ENCODE measurements at places on chromosomes 1 and 21.

GRCh38 chr1:53410701-53411100 is 48.5 kb upstream of the DMRTB1 start:
- DNase-seq = no peak

GRCh38 chr1:14788080-14788479 is 189.6 kb downstream of the KAZN start:
- DNase-seq = peak; percentile 35

DNA sequence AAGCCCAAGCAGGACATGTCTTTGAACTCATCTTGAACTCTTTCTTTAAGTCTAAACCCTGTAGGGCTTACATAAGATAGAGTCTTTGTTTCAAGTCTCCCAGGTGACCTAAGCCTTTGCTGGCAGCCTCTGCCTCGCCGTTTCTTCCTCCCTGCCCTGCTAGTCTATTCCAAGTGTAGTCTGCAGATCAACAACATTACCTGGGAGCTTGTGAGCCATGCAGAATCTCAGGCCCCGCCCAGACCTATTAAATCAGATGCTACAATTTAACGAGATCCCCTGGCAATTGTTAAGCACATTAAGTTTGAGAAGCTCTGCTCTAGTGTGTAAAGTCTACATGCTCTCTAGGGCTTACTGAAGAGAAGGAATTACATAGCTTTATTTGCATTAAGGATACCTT is 271.6 kb downstream of the PBX1 start:
- no peak for DNase-seq

- no peak for DNase-seq
Observed at GRCh38 chr1:70866542-70867264, 180.9 kb downstream of the PTGER3 start.

GRCh38 chr1:102954576-102954975 is 153.7 kb downstream of the COL11A1 start:
- no peak for DNase-seq

DNA sequence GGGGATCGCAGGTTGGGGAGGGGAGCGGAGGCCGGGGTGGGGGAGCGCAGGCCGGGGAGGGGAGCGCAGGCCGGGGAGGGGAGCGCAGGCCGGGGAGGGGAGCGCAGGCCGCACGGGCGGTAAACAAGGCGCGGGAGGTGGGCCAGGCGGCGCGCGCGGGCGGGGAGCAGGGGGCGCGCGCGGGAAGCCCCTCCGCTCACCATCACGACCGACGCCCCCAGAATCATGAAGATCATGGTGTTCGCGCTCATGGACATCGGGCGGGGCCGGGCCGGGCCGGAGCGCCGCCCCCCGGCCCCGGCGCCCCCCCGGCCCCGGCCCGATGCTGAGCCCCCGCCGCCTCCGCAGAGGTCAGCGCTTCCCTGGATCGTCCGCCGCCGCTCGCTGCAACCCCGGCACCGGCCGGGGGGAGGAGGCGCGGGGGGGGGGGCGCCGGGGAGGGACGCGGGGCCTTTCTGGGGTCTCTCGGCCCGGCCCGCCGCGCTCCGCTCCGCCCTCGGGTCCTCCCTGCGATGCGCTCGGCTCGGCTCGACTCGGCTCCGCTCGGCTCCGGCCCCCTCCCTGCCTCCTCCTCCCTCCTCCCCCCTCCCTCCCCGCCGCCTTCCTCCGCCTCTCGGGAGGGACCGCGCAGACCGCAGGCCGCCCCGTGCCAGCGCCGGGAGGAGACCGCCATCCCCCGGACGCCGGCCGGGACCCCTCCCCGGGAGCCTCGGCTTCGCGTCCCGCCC is at the start of gene TMEM240:
TMEM240 (minus strand) TSS at position 535 of the 728 bp plus-strand sequence; CDS start at position 257, 278 bp downstream.
- peak; percentile 96 for DNase-seq

GRCh38 chr1:1081311-1082238 is 7.5 kb upstream of the RNF223 start:
- DNase-seq = no peak

- DNase-seq = no peak
Observed at GRCh38 chr1:37238364-37239224, 204.3 kb upstream of the GRIK3 start.

DNA sequence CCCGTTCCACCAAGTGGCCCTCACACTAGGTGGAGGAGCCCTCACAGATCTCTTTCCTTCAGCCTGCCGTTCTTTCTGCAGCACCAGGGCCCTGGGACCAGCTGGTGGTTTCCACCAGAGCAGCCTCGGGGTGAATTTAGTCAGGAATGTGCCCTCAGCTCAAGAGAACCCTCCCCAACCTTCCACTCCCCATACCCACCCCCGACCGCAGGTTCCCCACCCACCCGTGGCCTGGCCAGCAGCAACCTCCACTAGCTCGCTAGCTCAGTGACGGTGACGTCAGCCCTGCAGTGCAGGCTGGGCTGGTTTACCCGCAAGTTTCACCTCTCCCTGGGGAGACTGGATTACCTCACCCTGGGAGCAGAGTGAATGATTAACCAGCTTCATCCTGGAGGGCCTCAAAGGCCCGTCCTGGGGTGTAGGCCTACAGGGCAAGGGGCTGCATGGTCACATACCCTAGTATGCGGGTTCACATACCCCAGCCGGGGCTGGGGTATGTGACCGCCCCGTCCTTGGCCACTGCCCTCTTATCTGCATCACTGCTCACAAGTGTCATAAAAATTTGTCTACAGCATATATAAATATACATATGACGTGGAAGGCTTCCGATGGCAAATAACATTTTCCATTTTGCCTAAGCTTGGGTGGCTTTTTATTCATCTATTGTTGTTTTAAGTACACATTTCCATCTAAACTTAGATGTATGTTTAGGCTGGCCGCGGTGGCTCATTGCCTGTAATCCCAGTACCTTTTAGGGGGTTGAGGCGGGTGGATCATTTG is 24.5 kb downstream of the ELF3 start:
- DNase-seq = peak; percentile 94

GRCh38 chr1:173328961-173329360 is 121.8 kb upstream of the TNFSF4 start:
- no peak for DNase-seq

- DNase-seq = no peak
Observed at GRCh38 chr1:7407544-7407895, 363.6 kb upstream of the VAMP3 start.

DNA sequence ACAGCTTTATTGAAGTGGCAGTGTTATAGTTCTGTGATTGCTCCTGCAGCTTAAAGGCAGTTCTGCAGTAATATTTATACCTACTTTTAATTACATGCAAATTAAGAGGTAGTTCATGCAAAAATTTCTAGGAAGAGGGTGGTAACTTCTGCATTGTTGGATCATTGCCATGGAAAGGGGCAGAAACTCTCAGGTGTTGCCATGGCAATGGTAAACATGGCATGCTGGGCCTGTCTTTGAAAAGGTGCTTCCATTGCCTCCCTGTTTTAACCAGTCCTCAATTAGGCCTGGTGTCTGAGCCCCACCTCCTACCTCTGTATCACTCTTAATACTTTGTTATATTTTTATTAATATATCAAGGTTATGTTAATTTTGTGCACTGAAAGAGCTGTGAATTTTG is 104.7 kb downstream of the DISC1 start:
- DNase-seq = no peak

- no peak for DNase-seq
Observed at GRCh38 chr1:228411121-228411520, 4.5 kb upstream of the TRIM11 start.

GRCh38 chr1:58477390-58477789 is 69.1 kb downstream of the OMA1 start:
- DNase-seq = no peak

DNA sequence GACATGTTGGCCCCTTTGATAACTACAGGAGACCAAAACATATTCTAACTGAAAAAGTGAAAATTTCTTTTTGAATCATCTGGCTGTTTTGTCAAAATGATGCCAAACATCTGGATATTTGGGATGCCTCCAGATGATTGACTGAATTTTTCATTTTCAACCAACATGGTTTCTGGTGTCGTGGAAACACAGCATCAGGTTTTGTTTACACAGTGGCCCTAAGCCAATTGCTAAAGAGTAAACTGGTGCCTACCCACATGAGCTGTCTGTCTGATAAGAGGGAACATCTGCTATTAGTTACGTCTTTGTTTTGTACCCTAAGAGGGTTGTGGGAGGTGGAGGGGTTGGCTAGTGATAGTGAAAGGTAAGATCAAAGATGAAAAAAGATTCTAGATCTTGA is 204.8 kb downstream of the KCNK2 start:
- no peak for DNase-seq

- DNase-seq = no peak
Observed at GRCh38 chr1:229079016-229079595, 191.8 kb upstream of the RAB4A start.

GRCh38 chr1:152795686-152796085 is 835 bp upstream of the LCE1D start:
- DNase-seq = no peak

DNA sequence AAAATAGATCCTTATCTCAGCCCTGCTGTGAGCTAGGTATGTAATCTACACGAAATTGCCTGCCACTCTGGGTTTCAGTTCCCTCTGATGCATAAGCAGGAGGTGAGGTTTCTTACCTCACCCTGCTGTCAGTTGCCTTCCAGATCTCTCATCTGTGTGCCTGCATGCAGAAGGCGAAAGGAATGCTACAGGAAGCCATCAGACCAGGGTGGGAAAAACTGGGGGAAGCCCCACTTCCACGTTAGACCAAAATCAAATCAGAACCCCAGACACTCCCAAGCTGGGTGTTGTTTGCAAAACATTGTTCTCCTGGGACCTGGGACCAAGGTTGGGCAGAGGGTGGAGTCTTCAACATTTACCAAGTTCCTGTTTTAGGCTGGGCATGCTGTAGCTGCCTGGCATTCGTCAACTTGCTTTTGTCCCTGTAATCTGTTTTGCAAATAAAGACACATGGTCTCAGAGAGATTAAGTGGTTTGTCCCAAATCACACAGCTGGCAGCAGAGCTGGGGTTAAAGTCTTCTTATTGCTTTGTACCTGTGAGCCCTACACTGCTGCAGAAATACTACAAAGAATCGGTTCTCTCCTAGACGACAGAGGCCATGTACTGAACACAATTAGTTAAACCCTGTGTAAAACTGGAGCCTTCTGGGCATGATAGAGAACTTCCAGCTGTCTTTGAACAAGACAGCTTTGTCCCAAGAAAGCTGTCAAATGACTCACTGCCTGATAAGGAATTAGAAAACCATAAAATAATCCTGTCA is 389.7 kb upstream of the RUNX1 start:
- DNase-seq = no peak

DNA sequence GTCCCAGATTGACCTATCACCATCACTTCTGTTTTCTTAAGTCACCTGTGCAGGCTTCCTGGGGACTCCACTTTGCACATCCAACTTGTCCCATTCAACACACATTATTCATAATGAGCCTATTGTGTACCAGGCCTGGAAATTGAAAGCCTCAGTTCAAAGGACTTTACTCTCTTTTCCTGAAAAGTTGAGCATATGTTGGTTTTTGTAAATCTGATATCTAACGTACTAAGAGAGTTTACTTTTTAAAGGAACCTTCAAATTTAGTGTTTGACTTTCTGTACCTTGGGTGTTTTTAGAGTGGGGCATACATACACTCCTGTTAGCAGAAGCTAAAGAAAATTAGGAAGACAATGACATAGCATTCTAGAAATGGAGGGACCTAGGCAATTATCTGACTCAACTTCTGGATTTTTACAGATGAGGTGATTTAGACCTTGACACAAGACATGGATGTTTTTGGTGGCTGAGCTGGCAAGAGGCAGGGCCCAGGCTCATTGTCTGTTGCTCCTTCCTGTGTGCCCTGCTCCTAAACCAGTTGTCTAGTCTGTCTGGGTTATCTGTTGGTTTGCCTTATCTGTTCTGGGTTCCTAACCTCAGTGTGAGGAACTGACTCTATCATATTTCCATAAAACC is 336.5 kb downstream of the RPS6KC1 start:
- no peak for DNase-seq

GRCh38 chr1:98360864-98361263 is 300.7 kb upstream of the SNX7 start:
- DNase-seq = no peak

- DNase-seq = no peak
Observed at GRCh38 chr1:111952125-111952657, 37.3 kb downstream of the KCND3 start.

DNA sequence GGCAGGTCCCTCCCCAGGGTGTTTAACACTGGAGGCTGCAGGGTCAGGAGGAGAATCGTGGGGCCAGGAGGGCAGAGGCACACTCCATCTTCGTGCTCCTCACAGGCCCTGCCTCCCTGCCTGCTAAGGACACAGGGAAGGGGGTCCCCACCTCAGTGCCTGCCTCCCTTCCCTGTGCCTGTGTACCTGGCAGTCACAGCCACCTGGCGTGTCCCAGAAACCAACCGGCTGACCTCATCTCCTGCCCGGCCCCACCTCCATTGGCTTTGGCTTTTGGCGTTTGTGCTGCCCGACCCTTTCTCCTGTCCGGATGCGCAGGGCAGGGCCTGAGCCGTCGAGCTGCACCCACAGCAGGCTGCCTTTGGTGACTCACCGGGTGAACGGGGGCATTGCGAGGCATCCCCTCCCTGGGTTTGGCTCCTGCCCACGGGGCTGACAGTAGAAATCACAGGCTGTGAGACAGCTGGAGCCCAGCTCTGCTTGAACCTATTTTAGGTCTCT is 623 bp upstream of the BGLAP start:
- peak; percentile 57 for DNase-seq

GRCh38 chr1:911875-912739 is 11.6 kb upstream of the SAMD11 start:
- DNase-seq = no peak

GRCh38 chr1:19734472-19734999 is 65.2 kb downstream of the TMCO4 start:
- DNase-seq = peak; percentile 70

All from GM03348 (cell line).